Sigmoid colon (tissue), 7 donors: ENCODE measurements at places on chromosomes 4 and X. TPM values are rescaled to one million over a fixed set of nuclear protein-coding genes. Genes with fewer than 3 reads are reported as not detected.

STOX2 gene
- total RNA-seq = 6.4 TPM

DNA sequence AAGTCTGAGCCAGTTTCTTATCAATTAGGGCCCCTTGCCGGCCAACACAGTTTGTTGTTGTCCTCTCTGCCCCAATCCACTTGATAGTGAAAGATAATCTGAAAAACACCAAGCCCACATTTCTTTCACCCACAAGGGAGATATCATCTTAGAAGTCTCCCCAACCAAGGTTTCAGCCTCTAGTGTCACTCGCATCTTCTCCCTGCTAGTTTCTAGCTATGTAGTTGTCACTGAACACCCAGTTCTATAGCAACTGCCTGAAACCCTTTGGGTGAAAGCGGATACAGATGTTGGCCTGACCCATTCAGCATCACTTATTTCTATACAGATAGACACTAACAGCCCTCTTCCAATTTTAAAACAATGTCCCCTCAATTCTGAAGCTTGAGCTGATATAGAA, 116.3 kb downstream of the BMP15 start:
- no peaks in the 10 kb centered on the region for H3K4me1 ChIP-seq
- no peak for DNase-seq
- no peaks in the 10 kb centered on the region for H3K36me3 ChIP-seq
- H3K27ac ChIP-seq = no peak overlapping the region
- no peak overlapping the region for H3K4me3 ChIP-seq
- no peaks in the 10 kb centered on the region for H3K27me3 ChIP-seq

ZNF827 gene
- 17.8 TPM for total RNA-seq

GRCh38 chrX:132740316-132741123, 217.9 kb downstream of the HS6ST2 start:
- no peak overlapping the region for H3K4me3 ChIP-seq
- no peaks in the 10 kb centered on the region for H3K27me3 ChIP-seq
- H3K36me3 ChIP-seq = no peaks in the 10 kb centered on the region
- no peak for DNase-seq

- peak overlapping the region; percentile 93 for H3K27ac ChIP-seq
- peaks cover 35% of the 10 kb centered on the region for H3K4me1 ChIP-seq
- DNase-seq = no peak
These were observed 97.1 kb upstream of the MAML3 start for GRCh38 chr4:140250989-140251552.

SLC49A3 gene
- total RNA-seq = 4.3 TPM

UGT2B10 gene
- not detected for total RNA-seq

AIFM1 gene
- total RNA-seq = 13.3 TPM

DACH2 gene
- total RNA-seq = 0.27 TPM

PPP4R3C gene
- not detected for total RNA-seq

CCDC158 gene
- 0.41 TPM for total RNA-seq

DNA sequence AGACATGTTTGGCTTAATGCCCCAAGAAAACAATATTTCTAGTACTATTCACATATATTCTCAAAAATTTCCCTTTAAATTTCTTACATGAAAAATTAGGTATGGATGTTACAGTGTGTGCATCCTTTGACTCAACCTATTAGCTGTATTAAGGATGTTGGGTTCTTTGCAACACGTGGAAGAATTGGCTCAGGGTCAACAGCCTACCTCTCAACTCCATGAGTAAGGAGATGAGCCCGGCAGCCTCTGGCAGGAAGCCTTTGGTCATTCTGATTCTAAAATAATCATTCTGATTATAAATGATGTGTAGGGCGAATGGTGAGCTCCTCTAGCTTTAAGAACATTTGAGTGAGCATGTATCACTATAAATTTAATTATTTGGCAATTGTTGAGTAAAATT, 148.0 kb upstream of the WDFY3 start:
- H3K27me3 ChIP-seq = no peaks in the 10 kb centered on the region
- H3K4me1 ChIP-seq = no peaks in the 10 kb centered on the region
- H3K36me3 ChIP-seq = no peaks in the 10 kb centered on the region
- H3K27ac ChIP-seq = no peak overlapping the region

DNA sequence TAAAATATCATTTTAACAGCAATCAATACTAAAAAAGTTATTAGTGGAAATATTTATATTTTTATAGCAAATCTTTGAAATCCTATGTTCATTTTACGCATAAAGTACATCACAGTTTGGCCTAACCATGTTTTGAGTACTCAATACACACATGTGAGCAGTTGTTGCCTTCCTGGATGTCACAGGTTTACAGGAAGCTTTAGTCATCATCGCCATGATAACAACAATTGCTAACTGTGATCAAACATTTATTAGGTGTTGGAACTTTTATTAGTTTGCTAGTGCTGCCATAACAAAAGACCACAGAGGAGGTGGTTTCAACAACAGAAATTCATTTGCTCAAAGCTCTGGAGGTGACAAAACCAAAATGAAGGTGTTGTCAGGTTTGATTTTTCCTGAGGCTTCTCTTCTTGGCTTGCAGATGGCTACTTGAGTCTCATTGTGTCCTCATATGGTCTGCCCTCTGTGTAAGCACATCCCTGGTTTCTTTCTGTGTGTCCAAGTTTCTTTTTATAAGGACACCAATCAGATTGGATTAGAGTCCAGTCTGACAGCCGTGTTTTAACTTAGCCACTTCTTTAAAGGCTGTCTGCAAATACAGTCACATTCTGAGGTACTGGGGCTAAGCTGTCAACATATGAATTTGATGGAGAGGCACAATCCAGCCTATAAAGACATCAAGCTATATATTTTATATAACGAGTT, 43.1 kb upstream of the BOD1L1 start:
- no peaks in the 10 kb centered on the region for H3K4me1 ChIP-seq
- DNase-seq = no peak
- no peak overlapping the region for H3K27ac ChIP-seq
- no peaks in the 10 kb centered on the region for H3K36me3 ChIP-seq

DNA sequence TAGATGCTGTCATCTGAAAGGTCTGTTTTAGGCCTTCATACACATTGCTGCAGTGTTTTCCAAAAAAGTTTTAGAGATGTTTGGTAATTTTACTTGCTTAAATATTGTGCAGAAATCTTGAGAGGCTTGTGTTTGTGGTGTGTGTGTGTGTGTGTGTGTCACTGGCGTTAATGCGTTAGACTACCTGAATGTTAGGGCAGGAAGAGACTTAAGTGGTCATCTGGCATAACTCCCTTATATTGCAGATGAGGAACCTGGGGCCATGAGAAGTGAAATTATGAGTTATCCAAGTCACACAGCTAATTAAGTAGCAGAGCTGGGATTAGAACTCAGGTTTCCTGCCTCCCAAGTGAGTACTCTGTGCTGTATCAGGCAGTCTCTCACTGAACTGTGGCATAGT, 1.4 kb downstream of the LSM6 start:
- H3K27ac ChIP-seq = no peak overlapping the region
- H3K4me3 ChIP-seq = no peak overlapping the region
- H3K36me3 ChIP-seq = no peaks in the 10 kb centered on the region
- no peak for DNase-seq
- peaks cover 32% of the 10 kb centered on the region for H3K4me1 ChIP-seq

DNA sequence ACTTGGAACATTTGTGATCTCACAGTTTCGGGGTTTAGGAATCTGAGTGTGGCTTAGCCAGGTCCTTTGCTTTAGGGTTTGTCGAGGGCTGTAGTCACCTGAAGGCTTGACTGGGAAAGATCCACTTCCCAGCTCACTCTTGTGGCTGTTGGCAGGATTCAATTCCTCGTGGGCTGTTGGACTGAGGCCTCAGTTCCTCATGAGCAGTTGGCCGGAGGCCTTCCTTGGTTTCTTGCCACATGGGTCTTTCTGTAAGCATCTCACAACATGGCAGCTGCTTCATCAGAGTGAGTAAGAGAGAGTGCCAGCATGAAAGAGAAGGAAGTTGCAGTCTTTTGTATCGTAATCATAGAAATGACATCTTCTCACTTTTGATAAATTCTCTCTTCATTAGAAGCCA, 11.1 kb downstream of the TXLNG start:
- H3K27me3 ChIP-seq = no peaks in the 10 kb centered on the region
- H3K4me1 ChIP-seq = no peaks in the 10 kb centered on the region
- peak; percentile 82 for DNase-seq
- H3K27ac ChIP-seq = no peak overlapping the region
- H3K4me3 ChIP-seq = no peak overlapping the region
- H3K36me3 ChIP-seq = no peaks in the 10 kb centered on the region

DNA sequence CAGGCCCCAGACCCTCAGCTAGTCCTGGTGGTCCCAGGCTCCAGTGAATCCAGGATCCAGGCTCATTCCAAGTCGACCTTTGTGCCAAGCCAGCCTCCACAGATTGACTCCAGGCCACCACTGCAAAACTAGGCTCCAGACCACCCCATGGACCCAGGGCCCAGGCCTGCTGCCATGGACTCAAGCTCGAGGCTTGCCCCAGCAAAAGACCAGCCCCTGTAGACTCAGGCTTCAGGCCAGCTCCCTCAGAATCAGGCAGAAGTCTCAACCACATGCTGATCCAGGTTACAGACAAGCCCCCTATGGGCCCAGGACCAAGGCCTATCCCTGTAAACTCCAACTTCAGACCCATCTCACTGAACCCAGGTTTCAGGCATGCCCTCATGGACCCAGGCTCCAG, 692.4 kb downstream of the PCDH19 start:
- no peak overlapping the region for H3K4me3 ChIP-seq
- H3K4me1 ChIP-seq = no peaks in the 10 kb centered on the region
- H3K27me3 ChIP-seq = no peaks in the 10 kb centered on the region
- no peak overlapping the region for H3K27ac ChIP-seq

GRCh38 chr4:150302553-150302952, 224.3 kb downstream of the DCLK2 start:
- peak; percentile 70 for DNase-seq
- H3K36me3 ChIP-seq = no peaks in the 10 kb centered on the region
- H3K27me3 ChIP-seq = no peaks in the 10 kb centered on the region
- no peaks in the 10 kb centered on the region for H3K4me1 ChIP-seq
- H3K27ac ChIP-seq = peak overlapping the region; percentile 67

- H3K36me3 ChIP-seq = no peaks in the 10 kb centered on the region
- no peak for DNase-seq
- H3K27ac ChIP-seq = no peak overlapping the region
- no peaks in the 10 kb centered on the region for H3K4me1 ChIP-seq
These were observed 552.6 kb upstream of the INTU start for GRCh38 chr4:127080141-127080540.

SLC35A2 gene
- total RNA-seq = 6.4 TPM

EMCN gene
- total RNA-seq = 14.7 TPM

GRCh38 chr4:45072981-45073380, 346.6 kb upstream of the GNPDA2 start:
- no peak overlapping the region for H3K27ac ChIP-seq
- no peak for DNase-seq
- no peaks in the 10 kb centered on the region for H3K27me3 ChIP-seq
- no peak overlapping the region for H3K4me3 ChIP-seq
- no peaks in the 10 kb centered on the region for H3K36me3 ChIP-seq

SLC6A8 gene
- 36.7 TPM for total RNA-seq

DNA sequence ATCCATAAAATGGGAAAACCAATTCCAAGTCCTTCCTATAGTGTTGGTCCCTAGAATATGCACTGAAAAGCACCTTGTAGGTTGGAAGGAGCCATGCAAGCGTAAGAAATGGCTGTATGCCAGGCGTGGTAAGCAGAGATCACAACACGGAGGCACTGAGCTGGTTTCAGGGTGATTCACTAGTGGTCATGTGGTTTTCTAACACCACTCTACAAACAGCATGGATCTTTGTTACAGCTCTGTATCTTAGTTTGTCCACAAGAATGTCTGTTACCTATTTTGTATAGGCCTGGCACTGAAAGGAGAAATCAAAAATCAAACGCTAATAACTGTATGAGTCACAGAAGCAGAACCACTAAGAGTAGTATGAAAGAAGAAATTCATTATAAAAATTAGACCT, 71.9 kb downstream of the MAGEB17 start:
- no peaks in the 10 kb centered on the region for H3K4me1 ChIP-seq
- DNase-seq = no peak
- H3K27ac ChIP-seq = no peak overlapping the region
- no peaks in the 10 kb centered on the region for H3K36me3 ChIP-seq

- no peaks in the 10 kb centered on the region for H3K36me3 ChIP-seq
- peaks cover 4% of the 10 kb centered on the region for H3K4me1 ChIP-seq
These were observed 26.0 kb upstream of the YTHDC1 start for GRCh38 chr4:68375667-68376559.

DNA sequence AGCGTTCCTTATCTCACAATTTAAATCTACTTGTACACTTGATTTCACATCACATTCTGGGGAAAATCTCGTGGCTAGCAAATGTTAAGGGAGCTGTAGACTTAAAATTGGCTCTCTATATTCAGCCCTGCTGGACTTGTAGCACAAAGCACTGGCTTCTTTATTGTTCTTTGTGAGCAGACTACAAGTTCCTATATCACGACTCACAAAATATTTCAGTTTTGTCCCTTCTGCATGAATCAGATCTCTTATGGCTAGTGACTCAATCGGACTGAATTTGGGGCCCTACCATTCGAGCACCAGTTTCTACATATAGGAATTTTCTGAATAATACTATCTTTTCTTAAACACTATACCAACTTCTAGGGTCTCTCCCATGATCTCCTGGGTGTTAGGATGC, 390.1 kb downstream of the ADAM29 start:
- no peak overlapping the region for H3K27ac ChIP-seq
- DNase-seq = no peak
- no peaks in the 10 kb centered on the region for H3K27me3 ChIP-seq
- H3K4me1 ChIP-seq = no peaks in the 10 kb centered on the region

SH2D1A gene
- 0.14 TPM for total RNA-seq

DNA sequence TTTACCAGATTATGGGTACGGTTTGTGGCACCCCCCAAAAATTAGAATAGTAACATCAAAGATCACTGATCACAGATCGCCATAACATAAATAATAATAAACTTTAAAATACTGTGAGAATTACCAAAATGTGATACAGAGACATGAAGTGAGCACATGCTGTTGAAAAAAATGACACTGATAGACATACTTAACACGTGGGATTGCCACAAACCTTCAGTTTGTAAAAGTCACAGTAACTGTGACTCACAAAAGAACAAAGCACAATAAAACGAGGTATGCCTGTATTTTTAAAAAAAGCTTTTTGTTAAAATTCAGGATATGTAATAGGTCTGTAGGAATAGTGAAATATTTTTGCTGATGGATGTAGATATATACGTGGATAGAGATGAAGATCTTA, 93.4 kb downstream of the TET2 start:
- DNase-seq = no peak
- H3K4me1 ChIP-seq = peaks cover 13% of the 10 kb centered on the region
- no peaks in the 10 kb centered on the region for H3K27me3 ChIP-seq
- no peak overlapping the region for H3K27ac ChIP-seq
- peaks cover 6% of the 10 kb centered on the region for H3K36me3 ChIP-seq

PCDH7 gene
- 187 TPM for total RNA-seq

VSIG1 gene
- not detected for total RNA-seq

DNA sequence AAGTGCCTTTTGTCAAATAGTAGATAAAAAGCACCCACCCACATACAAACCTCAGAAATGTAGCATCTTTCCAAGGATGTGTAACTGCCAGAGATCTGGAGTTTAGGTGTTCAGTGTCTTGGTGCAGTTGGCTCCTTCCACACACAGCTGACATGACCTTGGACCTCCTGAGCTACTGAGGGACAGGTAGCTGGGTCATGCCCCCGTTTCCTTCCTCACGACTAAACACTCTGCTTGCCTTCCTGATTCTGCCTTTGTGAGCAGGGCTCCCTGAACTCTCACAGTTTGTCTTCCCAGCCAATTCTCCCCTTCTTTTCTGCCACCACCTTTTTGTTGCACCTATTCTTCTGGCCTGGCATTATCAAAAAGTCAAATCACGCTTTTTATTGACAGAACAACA, 10.2 kb upstream of the RUFY3 start:
- no peaks in the 10 kb centered on the region for H3K36me3 ChIP-seq
- H3K4me1 ChIP-seq = peaks cover 13% of the 10 kb centered on the region
- H3K27me3 ChIP-seq = no peaks in the 10 kb centered on the region

KCNIP4 gene
- 9.1 TPM for total RNA-seq

SFRP2 gene
- total RNA-seq = 46.0 TPM

- DNase-seq = no peak
- no peaks in the 10 kb centered on the region for H3K4me1 ChIP-seq
- no peaks in the 10 kb centered on the region for H3K27me3 ChIP-seq
These were observed 126.5 kb downstream of the PTPN13 start for GRCh38 chr4:86720508-86721068.
